Fibroblast of villous mesenchyme (primary cell): ENCODE measurements at places on chromosomes 16 and 17.
A peak's percentile ranks its signal among the peaks of the same experiment; 100 is the strongest.

DNA sequence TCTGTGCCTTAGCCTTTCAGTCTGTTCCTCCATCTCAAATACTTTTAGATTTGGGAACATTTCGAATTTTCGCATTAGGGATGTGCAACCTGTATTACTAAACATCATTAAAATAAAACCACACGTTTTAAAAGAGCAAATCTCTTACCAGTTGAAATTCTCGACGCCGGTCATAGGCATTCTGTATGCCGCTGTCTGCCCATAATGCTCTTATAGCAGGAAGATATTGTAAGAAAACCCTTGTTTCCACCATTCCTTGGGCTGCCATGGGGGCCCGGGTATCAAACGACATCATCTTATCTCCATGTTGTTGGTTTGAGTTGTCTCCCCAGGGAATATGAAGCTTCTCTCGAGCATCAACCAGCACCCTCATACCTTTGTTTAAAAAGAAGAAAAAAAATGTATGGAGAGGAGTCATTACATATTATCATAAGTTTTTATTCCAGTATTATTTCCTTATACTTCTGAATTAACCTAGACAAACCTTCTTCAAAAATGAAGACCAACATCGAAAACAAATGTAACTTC is 3.1 kb downstream of the GNA13 start:
- DNase-seq, result no peak

DNA sequence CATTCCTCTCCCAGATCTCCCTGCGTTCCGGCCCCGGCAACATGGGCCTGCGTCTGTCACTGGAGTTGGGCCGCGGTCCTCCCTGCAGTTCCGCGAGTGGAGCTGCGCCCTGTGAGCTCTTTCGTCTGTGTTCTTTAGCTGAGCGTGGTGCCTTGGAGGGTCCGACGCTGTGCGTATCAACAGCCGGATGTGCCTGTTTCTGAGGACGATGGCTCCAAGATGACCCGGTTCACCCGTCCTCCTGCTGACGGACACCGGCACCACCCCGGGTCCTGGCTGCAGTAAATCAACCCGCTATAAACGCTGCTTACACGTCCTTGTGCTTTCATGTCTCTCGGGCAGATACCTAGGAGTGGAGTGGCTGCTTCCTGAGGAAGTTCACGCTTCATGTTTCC is 44.8 kb upstream of the GNG13 start:
- no peak for DNase-seq

GRCh38 chr16:56894331-56894917 is 29.4 kb downstream of the SLC12A3 start:
- DNase-seq, result no peak

DNA sequence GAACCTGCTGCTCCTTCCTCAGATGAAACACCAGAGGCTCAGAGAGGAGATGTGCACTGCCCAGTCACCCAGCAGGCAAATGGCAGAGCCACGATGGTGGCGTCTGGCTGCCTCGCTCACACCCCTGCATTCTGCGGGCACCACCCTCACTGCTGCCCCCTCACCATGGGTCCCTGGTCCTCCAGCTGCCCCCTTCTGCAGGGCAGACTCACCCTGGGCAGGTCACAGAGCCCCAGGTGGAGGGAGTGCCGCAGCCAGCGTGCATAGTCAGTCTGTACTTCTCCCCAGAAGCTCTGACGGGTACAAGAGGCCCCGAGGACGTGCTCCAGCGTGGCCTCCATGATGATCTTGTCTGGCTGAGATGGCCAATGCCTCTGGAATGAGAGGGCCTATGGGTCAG is 52.9 kb downstream of the RMI2 start:
- DNase-seq, result no peak

DNA sequence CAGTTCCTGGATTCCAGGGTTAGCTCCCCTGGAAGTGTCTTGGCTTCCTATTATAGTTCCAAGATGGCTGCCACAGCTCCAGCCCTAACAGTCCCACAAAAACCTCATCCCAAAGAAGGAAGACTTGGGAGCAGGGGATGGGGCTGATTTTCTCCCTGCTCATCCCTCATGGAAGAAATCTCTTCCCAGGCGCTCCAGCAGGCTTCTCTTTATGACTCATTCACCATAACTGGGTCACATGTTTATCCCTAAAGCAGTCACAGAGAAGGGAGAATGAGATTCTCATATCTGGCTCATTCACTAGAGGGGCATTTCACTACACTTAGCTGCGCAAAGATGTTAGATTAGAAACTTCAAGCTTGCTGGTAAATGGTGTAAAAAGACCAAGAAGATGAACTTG is 206.5 kb upstream of the IRX3 start:
- DNase-seq, result peak; percentile 34
